ENCODE measurements at places on chromosomes 7 and 10.

DNA sequence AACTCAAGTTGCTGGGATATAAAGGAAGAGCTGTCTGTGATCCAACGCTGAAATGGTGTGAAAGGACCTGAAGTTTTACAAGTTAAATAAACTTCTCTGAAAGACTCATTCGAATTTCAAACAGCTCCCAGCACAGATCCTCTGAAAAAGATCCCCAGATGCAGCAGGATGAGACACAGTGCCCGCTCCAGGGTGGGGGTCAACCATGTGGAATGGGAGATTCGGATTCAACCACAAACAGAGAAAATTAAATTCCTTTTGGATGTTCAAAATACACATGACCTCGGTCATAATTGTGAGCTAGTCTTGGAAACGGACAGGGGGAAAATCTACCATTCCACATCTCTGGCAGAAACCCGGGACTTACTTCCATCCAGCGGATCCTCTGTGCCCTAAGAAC is 119.6 kb downstream of the PRKAG2 start:
- DNase-seq, result no peak

GRCh38 chr7:126533715-126534114 is 719.0 kb downstream of the GRM8 start:
- no peak for DNase-seq

- DNase-seq, result no peak
Observed at GRCh38 chr10:29387269-29387668, 98.4 kb downstream of the LYZL1 start.

- DNase-seq, result no peak
Observed at GRCh38 chr10:99598781-99599509, 21.3 kb downstream of the SLC25A28 start.

Measured in hindlimb muscle (tissue), 1 donor.